ENCODE measurements at places on chromosomes 3 and 15.

- no peak for DNase-seq
Measured at GRCh38 chr15:64351265-64351664, 4.7 kb downstream of the CSNK1G1 start.

DNA sequence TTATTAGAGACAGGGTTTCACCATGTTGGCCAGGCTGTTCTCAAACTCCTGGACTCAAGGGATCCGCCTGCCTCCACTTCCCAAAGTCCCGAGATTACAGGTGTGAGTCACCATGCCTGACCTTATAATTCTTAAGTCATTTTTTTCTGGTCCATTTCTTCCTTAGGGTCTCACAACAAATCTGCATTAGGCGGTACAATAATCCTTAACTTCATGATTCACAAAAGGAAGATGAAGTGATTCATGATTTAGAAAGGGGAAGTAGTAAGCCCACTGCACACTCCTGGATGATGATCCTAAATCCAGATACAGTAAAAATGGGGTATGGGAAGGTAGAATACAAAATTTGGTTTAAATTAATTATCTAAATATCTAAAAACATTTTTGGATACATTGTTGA lies 45.0 kb upstream of the TKT start:
- DNase-seq: no peak

- no peak for DNase-seq
Measured at GRCh38 chr3:149026718-149027117, 35.4 kb downstream of the GYG1 start.

DNA sequence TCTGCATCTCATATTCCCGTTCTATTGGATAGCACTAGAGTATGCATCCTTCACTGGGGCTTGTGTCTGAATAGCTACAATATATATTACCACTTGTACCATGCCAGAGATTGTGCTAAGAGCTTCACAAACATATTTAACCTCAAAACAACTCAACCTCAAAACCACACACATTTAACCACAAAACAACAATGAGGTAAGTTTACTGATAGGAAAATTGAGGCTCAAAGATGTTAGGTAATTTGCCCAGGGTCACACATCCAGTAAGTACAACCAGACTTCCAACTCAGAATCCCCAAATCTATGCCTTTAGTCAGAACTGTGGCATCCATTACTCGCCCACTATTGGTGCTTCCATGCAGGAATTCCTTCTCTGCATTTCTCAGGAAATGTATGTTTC lies 220.0 kb downstream of the FAM43A start:
- peak; percentile 56 for DNase-seq

GRCh38 chr15:62889734-62890505 lies 152.6 kb upstream of the TPM1 start:
- no peak for DNase-seq

DNA sequence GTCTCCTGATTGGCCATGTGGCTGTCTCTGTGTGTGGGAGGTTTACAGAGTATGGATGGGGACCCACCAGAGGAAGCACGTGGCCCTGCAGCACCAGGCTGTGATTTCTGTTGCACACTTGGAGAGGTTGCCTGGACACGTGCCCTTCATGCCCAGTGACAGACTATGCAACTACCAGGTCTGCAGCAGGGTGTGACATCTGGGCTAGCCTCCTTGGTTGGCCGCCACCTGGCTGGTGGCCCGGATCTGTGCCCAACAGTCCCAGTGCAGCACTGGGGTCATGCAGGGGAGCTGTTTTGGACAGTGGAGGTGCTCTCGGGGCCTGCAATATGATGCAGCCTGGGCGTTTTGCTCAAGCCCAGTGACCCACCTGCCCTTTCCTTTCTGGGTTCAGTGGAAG lies 212.5 kb downstream of the UBE3A start:
- no peak for DNase-seq

DNA sequence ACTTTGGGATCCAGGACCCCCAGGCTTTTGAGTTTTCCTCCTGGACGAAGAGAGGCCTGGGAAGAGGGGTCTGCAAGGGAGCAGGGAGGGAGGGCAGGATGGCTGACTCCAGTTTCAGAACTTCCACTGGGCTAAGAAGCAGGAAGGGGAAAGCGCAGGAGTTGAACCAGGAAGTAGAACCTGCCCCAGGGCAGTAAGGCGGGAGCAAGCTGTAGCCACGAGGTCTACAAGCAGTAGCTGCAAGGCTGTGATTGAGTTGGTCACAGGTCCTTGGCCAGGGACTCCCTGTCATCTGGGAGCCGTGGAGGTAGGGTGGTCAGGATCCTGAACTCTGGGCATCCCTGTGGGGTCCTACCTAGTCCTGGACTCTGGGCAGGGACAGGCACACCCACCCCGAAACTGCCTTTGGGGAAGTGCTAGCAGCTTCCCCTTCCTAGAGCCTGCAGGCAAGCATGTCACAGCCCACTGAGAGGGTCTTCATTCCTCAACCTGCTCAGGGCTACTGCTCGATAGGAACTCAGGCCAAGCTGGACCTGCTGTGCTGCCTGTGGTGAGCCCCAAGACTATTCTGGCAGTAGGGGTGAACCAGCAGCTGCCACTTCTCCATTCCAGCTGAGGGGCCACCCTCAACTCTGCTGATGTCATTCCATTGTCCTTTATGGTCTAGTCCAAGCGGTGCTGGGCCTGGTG lies 5.8 kb upstream of the GNAI2 start:
- DNase-seq: no peak

- no peak for DNase-seq
Measured at GRCh38 chr15:90006217-90007075, 5.3 kb downstream of the ZNF710 start.

GRCh38 chr15:64560998-64561397 lies 100.6 kb downstream of the ZNF609 start:
- DNase-seq: no peak

DNA sequence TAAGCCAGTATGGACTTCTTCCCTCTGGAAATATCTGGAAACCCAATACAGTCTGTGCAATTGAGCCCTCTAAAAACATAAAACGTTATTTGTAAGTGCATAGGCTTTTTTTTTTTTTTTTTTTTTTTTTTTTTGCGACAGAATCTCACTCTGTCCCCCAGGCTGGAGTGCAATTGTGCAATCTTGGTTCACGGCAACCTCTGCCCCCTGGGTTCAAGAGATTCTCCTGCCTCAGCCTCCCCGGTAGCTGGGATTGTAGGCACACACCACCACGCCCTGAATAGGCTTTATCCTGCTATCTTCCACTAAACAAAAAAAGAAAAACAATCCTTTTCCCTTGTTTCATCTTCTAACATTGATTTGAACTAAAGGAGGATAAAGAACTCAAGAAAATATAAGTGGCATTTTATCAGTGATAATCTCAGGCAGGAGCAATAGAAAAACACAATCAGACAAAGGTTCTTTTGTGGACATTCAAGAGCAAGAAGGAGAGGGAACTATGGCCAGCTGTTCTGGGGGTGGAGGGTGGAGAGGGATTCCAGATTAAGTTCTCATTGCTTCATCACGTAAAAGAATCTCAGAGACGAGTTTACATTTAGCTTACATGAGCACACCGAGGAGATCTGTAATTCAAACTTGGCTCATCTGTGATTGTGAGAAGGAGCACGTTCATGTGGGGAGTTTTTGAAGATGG lies 68.6 kb downstream of the ITGB5 start:
- no peak for DNase-seq

- DNase-seq: no peak
Measured at GRCh38 chr3:117681619-117682018, 972.0 kb downstream of the TUSC7 start.

GRCh38 chr3:153679714-153680113 lies 441.5 kb upstream of the ARHGEF26 start:
- no peak for DNase-seq

DNA sequence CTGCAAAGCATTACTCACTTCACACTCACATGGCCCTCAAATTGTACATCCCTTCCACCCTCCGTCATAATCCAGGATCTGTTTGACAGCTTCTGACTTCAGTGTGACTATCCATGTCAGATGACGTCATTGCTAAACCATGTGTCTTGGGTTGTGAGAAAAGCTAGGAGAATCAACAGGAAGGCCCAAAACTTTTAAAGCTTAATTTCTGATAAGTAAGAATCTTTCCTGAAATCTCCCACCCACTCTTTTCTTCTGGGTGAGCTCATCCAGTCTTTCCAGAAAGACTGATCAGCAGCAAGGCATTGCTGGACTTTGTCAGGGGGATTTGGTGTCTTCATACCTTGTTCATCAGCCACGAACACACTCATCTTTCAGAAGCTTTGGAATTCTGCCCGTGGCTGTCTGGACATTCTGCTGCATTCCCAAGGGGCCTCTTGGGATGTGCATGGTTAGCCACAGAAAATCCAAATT lies 11.5 kb upstream of the LMCD1 start:
- DNase-seq: no peak

GRCh38 chr3:170611751-170612150 lies 25.9 kb upstream of the SLC7A14 start:
- DNase-seq: no peak

DNA sequence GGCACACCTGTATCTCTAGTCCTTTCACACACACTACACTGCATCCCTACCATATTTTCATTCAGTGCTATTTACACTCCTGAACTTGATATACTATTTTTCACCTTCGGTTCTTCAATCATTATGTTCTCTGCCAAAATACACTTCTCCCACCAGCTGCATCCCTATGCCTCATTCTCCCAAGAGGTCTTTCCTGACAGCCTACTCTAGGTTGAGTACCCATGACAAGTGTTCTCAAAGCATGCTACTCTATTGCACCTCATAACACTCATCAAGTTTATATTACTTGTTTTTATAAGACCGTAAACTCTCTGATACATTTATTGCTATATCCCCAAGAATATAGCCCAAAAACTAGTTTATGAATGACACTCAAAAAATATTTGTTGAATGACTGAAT lies 549.5 kb downstream of the PYDC2 start:
- DNase-seq: no peak

- no peak for DNase-seq
Measured at GRCh38 chr3:13051581-13051980, 21.6 kb downstream of the IQSEC1 start.

DNA sequence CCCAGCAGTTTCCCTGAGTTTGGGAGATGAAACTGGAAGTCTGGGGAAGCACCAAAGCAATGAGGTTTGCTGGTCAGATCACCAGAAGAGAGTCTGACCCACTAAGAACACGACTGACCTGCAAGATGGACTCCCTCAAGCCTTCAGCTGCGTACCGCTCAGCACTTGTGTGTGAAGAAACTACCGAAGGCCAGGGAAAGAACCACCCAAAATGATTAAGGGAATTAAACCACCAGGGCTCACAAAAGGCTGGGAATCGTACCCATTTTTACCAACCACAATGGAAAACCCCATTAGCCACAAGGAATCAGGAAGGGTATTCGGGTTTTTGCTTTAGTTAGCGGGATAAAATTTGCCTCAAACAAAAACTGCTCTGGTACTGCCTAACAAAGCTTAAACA lies 21.6 kb downstream of the ATP13A3 start:
- DNase-seq: no peak

GRCh38 chr3:148615382-148615781 lies 82.3 kb upstream of the AGTR1 start:
- DNase-seq: no peak

GRCh38 chr3:15297608-15298350 lies 34.6 kb downstream of the SH3BP5 start:
- no peak for DNase-seq

DNA sequence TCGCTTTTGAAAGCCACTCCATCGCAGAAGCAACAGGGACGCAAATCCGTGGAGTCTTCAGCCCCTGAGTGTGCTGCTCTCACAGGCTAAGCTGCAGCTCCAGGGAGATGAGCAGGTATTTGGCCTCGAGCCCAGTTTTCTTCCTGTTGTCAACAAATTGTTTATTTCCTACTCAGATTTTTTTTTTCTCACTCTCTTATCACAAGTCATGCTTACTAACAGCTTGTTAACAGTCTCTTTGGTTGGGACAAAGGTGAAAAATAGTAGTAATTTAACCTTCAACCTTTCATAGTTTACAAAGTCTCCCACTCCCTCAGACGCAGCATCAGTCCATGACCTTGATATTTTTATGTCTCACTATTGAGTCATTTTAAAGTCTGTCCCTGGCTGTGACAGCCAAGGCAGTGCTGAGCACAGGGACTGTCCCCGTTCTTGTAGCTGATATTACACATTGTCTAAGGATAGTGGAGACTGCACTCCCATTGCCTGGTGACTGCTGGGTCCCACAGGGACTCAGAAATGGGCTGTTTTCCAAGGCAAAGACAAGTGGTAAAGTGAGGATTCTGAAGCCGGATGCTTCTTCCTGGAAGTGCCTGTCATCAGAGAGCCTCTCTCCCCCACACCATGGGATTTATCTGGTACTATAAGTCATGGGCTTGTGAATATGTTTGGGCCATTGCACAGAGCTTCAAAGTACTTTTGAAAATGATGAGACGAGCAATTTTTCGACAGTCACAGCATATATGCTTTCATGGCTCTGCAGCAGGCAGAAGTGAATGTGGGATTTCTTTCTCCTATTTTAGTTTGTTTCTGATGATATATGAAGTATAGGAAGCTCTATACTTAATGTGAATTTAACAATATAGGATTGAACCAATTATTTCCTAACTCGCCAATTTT lies 59.8 kb upstream of the UNC13C start:
- DNase-seq: no peak

DNA sequence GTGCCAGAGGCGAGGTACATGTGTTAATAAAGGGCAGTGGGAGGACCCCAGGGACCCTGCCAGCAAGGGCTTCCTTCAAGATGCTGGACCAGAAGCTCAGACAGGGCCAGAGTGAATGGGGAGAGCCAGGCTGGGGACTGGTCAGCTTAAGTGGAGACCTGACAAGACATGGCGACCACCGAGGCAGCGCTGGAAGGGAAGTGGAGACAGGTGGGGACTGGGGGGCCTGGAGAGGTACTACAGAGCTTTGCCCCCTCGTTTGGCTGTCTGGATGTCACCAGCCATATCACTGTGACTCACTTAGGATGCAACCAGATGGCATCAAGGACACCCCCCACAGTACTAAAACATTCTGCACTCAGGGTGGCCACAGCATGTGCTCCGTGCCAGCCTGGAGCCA lies 97.9 kb downstream of the ADCY5 start:
- no peak for DNase-seq

GRCh38 chr15:74864296-74864695 lies 8.9 kb downstream of the SCAMP2 start:
- no peak for DNase-seq

DNA sequence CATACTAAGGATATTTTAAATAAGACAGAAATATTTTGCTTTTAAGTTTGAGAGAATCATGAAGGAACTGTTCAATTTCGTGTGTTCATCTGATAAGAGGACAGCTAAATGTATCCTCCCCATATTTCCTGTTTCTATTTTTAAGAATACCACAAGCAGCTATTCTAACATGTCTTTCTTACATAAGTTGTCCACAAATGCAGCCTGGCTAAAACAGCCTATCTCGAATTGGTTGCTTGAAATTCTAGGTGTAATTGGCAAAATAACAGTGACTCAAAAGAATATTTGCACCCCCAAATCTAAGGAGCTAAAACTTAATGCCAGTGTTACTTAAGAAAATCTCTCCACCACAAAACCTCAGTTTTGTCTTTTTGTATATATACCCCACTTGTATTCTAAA lies 35.0 kb downstream of the BTLA start:
- DNase-seq: no peak

- DNase-seq: no peak
Measured at GRCh38 chr15:40190591-40190990, 29.7 kb downstream of the BUB1B start.

GRCh38 chr3:97872525-97873042 lies 50.8 kb downstream of the CRYBG3 start:
- no peak for DNase-seq

- no peak for DNase-seq
Measured at GRCh38 chr3:127370906-127371305, 83.1 kb upstream of the PRR20G start.

- DNase-seq: no peak
Measured at GRCh38 chr3:186960347-186960746, 30.0 kb downstream of the ST6GAL1 start.

Measured in NCI-H2107 (cell line).